ENCODE measurements at places on chromosomes 7 and 10.

DNA sequence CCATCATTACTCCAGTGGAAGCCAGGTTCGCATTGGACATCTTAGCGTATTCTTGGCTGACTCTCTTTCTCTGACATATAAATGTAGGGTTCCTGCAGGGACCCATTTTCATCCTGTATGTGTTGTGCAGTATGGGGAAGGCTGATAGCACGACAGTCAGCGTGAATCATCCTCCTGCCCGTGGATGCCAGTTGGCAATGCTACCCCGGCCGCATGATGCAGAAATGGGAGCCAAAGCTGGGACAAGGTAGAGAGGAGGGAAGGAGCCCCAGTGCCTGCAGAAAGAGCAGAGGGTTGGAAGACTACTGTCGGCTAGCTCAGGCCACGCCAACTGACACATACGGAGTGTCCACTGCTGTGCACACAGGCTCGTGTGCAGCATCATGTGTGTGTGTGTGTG is 251.6 kb downstream of the SKAP2 start:
- no peak for DNase-seq

DNA sequence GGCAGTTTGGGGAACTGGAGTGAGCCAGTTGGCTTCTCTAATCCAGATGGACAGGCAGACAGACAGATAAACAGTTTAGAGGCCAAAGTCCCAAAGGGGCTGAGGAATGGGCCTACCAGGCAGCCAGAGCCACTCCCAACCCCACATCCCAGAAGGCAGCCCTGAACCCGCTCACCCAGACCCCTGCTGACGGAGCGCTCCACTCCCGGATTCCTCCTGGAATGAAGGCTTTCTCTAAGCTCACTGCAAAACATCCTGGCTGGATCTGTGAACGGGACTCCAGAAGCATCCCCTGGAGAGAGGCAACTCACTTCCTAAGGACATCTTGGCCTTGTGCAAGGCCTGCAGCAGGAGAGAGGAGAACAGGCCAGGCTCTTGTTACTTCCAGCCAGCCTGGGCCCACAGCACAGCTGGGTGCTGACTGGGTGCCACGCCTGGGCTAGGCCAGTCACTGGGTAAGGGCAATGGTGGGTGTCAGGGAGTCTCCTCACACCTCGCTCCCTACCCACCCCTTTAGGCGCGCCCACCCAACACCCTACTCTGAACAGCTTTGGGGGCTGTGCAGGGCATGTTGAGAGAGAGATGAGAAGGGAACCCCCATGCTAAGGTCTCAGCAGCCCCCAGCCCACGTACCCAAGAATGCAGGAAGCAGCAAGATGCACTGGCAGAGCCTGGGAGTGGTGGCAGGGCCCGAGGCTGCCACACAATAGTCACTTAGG is 168.6 kb upstream of the ZMIZ1 start:
- DNase-seq: no peak

GRCh38 chr10:16689227-16689626 is 128.0 kb downstream of the RSU1 start:
- no peak for DNase-seq

DNA sequence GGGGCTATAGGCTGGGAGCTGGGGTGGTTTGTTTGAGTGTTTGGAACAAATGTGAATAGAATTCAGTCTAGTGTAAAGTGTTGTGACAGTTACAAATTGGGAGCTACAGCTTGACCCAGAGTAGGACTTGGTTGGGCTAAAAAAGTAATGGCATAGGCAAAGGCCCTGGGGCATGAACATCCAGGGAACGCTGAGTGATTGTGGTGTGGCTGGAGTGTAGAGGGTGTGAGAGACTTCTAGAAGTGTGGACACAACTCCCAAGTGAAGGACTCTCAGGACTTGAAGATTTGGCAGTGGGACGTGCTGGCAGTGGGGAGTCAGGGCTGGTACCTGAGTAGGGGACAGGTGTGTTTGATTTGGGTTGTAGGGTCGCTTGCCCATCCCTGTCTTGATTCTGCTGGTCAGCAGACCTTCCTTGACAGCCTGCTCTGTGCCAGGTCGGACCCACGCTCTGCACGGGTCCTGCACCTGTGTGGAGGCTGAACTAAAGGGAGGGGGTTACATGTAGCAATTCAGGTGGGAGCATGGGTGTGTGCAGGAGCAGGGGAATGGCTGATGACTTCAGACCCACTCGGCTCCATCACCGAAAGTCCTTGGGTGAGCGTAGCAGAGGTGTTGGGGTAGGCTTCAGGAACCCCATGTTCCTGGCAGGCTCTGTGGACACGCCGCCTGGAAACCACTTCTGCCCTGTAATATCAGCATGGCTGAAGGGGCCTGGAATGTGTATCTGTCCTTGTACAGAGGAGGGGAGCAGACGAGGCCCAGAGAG is 43.3 kb downstream of the ZMIZ1 start:
- no peak for DNase-seq

GRCh38 chr10:1462994-1463633 is 274.2 kb downstream of the ADARB2 start:
- no peak for DNase-seq

DNA sequence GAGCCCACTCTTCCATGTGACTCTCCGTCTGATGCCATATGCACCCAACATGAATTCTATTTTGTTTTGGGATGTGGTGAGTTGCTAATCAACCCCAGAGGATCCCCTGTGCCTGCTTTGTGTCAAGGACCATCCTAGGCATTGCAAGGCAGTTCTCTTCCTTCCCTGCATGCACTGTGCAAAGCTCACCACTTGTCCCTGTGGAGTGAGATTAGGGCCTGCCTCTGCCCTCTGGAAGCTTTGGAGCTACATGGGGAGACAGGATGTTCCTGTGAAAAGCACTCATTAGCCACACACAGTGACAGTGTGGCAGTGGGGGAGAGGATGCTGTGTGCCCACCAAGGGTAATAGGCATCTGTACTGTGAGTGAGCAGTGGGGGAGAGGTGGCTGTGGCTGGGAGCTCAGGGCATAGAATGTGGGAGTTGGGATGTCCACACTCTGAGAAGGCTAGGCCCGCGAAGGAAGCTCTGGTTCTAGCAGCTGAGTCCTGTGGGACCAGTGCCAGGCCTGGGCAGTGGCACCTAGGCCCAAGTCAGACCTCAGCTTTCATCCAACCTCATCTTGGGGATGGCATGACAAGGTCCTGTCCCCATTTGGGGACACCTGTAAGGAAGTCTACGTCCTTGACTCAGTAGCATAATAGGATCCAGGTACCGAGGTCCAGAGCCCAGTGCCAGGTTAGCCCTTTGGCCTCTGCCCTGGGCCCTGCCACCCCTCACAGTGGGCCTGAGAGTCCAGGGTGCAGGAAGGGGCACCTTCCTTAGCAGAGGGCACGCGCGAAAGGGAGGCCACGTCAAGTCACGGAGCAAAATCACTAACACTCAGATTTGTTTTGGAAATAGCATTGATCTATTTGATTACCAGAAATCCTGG is 6.6 kb downstream of the ADRA2A start:
- no peak for DNase-seq

DNA sequence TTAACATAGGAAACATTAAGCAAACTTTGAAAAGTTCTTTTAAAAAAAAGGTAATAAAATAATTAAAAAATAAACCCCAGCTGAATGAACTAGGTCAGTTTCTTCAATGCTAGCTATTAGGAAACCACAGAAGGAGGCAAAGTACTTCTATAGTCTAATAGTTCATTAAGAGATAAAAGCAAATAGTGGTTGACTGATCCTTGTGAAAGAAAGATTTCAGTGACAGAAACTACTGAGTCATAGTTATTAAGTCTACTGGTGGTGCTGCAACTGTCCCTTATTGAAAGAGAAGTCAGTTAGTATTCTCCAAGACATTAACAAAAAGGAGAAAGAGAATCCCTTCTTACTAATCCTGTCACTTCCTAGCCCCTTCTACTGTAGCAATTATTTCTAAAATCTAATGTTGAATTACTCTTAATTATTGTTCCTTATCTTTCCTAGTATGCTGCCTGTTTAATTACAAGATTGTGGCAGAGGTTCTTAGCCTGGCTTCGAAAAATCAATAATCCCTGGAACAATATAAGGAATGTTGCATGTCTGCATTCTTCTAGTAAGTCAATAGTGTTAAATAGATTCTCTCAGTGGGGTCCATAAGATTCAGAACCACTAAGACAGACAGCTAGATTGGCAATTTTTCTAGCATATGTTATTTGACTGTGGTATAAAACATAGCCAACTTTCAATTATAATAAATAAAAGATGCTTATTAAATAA is 18.2 kb downstream of the TCTN3 start:
- DNase-seq: no peak

DNA sequence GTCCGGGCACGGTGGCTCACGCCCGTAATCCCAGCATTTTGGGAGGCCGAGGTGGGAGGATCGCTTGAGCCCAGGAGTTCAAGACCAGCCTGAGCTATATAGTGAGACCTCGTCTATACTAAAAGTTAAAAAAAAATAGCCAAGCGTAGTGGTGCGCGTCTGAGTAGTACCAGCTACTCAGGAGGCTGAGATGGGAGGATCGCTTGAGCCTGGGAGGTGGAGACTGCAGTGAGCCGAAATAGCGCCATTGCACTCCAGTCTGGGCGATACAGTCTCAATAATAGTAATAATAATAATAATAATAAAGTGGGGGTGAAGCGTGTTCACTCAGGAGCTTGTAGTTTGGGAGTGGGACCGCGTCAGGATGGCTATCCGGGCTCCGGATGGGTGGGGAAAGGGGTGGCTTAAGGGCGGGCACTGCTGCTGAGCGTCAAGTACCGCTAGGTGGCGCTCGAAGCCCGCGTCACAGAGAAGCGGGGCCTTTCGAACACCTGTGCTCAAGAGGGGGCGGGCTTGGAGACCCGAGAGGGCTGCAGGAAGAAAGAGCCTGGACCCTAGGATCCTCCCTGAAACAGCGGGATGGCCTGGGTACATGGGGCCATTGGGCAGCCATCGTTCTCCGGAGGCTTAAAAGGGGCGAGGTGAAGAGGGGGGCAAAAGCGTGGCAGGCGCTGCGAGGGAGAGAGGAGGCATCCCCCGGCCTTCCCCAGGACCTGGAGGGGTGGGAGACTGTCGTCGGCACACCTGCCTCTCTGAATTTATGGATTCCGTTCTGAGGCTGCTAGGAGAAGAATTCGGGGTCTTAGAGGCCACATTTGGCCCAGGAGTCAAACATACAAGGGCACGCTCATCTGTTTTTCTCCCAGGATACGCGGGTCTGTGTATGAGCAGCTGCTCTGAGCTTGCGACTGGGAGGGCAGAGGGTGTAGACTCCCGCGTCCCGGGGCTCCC is 14.5 kb downstream of the LBX1 start:
- peak; percentile 53 for DNase-seq

DNA sequence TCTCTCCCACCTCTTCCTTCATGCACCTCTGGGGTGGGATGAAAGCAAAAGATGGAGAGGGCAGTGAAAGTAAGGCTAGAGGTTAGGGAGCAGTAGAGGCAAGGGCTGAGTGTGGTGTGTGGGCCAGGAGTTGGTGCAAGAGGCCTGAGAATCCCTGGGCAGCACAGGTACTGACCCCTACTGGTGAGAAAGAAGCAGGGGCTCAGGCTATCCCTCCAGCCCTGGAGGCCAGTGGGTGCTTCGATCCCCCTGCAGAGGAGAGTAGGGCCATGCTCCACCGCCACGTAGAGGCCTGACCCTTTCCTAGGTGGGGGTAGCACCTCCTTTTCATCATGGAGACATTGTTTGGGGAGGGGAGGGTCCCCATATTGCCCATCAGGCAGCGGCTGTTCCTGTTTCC is 9.8 kb downstream of the CDHR1 start:
- no peak for DNase-seq

GRCh38 chr10:133308421-133309099 is at the start of the genes TUBGCP2 and ZNF511:
Gene TUBGCP2 (minus strand): TSS chr10:133308872. CDS start chr10:133302941, 5,931 bp downstream.
Gene ZNF511 (plus strand): TSS chr10:133308914. CDS start chr10:133308944, 30 bp downstream.
- DNase-seq: peak; percentile 86

- no peak for DNase-seq
These were observed 182.5 kb downstream of the SKAP2 start for GRCh38 chr7:26681819-26682418.

GRCh38 chr10:38094927-38095574 is 914 bp downstream of the ZNF37A start:
- DNase-seq: no peak

DNA sequence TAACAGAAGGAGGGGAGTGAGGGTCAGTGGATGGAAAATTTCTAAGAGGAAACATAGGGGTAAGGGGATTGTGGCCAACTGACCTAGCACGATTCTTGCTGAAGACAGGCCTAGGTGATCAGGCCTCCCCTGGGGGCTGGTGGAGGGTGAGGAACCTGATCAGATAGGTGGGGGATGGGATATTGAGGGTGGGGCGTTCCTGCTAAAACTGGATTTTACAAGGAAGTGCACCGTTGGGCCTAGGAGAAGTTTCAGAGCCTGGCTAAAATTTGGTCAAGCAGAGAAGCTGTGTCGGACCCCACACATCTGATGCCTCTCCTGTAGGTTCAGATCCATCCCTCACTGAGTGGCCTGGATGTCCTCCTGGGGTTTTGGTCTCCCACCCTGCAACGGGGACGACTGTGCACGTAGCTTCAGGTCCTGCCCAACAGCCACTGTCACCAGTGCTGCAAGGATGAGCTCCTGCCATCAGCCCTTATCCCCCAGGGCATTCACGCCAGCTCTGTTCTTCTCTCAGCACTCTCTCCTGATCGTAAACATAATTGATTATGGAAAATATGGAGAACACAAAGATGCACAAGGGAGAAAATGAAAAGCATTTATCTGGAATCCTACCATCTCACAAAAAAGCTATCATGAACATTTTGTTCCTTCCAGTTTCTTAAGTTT is 89.9 kb downstream of the ADCY1 start:
- DNase-seq: no peak
